Glutamatergic neuron (in vitro differentiated cells): ENCODE measurements at places on chromosomes 3 and 15. TPM values are rescaled to one million over a fixed set of nuclear protein-coding genes. Genes with fewer than 3 reads are reported as not detected.

DNA sequence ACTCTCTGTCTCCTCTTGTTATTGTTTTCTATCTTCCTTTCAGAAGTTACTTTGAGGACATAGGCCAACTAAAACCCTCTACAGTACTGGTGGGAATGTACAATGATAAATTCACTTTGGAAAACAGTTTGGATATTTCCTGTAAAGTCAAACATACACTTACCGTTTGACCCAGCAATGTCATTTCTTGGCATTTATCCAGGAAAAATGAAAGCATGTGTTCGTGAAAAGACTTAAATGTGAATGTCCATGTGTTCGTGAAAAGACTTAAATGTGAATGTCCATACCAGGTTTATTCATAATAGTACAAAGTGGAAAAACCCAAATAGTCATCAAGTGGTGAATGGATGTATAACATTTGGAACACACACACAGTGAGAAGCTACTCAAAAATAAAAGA, 361.5 kb upstream of the DPH6 start:
- no peak for DNase-seq

The TM4SF1 gene
- total RNA-seq = not detected

- DNase-seq = no peak
Observed at GRCh38 chr3:122636697-122637096, 43.9 kb upstream of the PARP14 start.

GRCh38 chr3:60598671-60599070, 652.6 kb downstream of the FHIT start:
- no peak for DNase-seq

DNA sequence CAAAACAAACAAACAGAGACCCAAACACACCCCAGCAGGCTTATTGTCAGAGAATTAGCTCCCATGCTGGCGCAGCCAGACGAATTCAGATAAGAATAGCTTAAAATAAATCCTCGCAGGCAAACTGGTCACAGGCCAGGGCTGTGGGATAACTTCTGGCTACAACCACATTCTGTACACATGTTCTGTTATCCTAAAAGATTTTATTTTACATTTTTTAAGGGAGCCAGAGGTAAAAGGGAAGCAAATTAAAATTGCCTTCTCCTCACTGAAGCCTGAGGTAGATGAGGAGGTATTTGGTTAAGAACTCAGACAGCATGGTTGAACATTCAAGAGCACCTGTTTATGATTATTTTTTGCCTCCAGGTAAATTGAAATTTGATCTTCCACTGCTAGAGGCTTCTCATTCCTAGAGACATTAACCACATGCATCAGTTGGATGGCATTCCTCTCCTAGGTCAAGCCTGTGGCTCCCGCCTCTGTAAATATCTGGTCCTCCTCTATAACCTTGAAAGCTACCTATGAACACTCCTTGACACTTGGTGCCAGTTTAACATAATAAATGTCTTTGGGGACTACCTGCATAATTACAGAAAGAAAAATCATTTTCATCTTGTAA, 190.3 kb downstream of the SATB1 start:
- DNase-seq = no peak

The CELSR3 gene
- 162 TPM for total RNA-seq

GRCh38 chr15:73873456-73873855, at the start of gene TBC1D21:
Gene TBC1D21 (plus strand): TSS chr15:73873564. CDS start chr15:73873710, 146 bp downstream.
- DNase-seq = no peak

- DNase-seq = no peak
Observed at GRCh38 chr3:31833391-31834190, 147.5 kb downstream of the OSBPL10 start.

GRCh38 chr15:96053031-96053780, 277.3 kb upstream of the NR2F2 start:
- DNase-seq = peak; percentile 24

The C3orf52 gene
- total RNA-seq = 1.4 TPM

DNA sequence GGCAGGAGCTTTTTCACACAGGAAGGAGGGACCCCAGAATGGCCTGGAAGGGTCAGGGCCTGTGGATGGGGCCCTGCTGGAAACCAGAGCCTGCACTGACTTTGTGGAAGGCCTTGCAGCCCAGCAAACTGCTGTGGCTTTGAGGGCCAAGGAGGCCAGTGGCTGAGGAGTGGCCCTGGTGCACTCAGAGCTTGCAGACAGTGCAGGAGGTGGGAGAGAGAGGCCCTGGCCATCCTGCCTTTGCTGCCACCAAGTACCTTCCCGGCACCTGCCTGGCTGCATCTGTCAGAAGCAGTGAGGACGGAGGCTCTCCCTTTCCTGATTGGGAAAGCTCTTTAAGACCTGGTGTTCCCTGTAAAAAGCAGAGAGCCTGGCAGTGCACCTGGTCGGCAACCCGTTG, 6.4 kb downstream of the PSTPIP1 start:
- no peak for DNase-seq

GRCh38 chr15:39411102-39411989, 169.5 kb upstream of the THBS1 start:
- no peak for DNase-seq

- DNase-seq = no peak
Observed at GRCh38 chr3:63687278-63688225, 35.1 kb downstream of the SNTN start.
